ENCODE measurements at places on chromosomes 4 and X.

DNA sequence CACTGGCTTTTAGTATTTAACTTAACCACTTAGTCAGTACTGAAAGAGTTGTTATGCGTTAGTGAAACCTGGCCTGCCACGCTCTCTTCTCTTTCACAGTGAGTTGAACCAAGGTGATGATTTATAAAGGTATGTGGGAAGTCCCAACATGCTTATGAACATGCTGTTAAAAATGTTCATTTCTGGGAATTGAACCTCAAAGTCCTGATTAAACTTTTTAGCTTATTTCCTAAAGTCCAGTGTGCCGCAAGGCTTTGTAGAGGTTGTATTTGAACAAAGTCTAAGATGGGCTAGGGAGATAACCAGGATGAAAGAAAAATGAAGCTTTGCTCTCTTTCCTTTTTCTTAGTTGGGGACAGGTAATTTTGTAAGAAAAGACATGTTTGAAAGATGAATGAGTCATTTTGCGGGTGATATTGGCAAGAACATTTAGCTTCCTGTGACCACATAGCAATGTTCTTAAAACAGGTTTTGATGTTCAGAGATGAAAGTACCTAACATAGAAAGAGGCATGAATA, 270.3 kb downstream of the DTHD1 start:
- DNase-seq, result no peak

DNA sequence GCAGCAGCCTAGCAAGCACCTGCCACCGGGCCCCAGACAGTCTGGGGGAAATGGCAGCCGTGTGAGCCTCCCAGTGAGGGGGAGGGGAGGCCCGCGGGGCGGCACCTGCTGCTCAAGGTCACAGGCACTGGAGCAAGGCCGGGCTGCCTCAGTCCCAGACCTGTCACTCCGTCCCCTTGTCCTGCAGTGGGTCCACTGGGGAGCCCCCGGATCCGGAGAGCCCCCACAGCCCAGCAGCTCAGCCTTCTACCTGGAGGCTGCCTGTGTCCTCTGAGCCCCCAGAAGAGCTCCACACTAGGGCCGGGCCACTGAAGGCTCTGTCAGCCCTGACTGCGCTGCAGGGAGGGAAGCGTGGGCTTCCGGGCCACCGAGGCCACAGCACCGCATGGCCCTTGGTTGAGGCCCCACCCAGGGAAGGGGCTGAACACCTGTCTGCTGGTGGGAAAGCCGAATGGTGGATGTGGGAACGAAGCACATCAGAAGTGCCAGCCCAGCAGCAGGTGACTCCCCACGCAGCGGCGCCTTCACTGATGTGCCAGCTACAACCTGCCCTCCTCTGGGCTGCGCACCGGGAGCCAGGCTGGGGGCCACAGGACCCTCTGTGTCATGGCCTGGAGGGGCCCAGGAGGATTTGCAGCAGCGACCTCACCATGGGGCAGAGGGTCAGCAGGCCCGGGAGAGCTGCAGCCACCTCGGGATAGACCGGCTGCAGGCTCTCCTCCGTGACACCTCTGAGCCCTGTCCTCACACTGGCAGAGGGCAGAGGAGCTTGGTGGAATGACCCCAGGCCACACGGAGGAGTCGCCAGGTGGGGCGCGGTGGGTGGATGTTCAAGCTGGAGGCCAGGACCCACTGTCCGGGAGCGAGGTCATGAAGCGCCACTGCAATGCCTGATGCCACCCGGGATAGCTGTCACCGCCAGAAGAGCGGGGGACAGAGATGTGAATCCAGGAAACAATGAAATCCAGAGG, 35.0 kb upstream of the MXD4 start:
- DNase-seq, result no peak

GRCh38 chr4:90030953-90031352, 96.2 kb upstream of the CCSER1 start:
- no peak for DNase-seq

GRCh38 chrX:103531002-103531401, 11.7 kb upstream of the RAB40A start:
- no peak for DNase-seq

DNA sequence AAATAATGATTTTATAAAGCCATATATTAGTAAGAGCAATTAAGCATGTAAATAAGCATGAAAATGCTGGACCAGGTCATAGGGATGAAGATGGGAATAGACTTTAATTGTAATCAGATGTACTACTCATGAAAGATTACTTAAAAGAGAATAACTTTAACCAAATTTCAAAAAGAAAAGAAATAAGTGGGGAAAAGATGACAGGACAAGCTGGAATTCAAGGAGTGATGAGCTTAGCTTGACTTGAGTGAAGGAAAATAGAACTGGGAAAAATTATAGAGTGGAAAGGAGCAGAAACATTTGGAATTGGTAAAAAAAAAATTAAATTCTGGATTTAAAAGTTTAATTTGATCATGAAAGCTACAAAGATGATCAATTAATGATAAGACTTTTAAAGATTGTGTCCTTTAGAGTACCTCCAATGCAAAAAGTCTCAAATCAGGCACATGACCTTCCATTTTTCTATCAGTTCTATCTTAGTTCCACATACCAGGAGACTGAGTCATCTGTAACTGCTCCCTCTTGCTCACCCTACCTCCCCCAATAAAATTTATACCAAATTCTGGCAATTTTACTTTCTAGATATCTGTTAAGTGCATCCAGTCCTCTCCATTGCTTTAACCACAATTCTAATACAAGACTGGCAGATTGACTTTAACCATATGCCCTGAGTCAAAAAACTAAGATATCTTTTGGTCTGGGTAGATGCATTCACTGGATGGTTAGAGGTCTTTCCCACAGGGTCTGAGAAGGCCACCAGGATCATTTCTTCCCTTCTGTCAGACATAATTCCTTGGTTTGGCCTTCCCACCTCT, 56.4 kb upstream of the SLIT2 start:
- DNase-seq, result no peak

- peak; percentile 51 for DNase-seq
Observed at GRCh38 chr4:108683479-108683878, 33.1 kb downstream of the OSTC start.

- no peak for DNase-seq
Observed at GRCh38 chr4:31474221-31474620, 754.1 kb downstream of the PCDH7 start.

DNA sequence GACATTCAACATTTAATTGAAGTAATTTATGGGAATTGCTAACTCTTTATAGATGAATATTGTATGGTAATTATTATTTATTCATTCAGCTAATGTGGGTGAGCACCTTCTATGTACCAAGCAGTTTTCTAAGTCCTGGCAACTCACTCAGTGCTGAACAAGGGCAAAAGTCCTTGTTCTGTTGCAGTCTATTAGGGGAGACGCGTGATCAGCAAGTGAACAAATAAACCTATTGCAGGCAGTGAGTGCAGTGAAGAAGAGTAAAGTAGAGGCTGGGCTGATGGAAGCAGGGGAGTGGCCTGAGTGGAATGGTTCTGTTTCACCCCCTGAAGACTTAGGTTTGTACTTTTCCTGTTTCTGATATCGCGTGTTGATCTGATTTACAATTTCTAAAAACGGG, 214.3 kb downstream of the RAPGEF2 start:
- no peak for DNase-seq

GRCh38 chrX:1427756-1428155, 25.0 kb downstream of the ASMTL start:
- no peak for DNase-seq

GRCh38 chr4:80045786-80046185, 27.2 kb downstream of the ANTXR2 start:
- DNase-seq, result no peak

DNA sequence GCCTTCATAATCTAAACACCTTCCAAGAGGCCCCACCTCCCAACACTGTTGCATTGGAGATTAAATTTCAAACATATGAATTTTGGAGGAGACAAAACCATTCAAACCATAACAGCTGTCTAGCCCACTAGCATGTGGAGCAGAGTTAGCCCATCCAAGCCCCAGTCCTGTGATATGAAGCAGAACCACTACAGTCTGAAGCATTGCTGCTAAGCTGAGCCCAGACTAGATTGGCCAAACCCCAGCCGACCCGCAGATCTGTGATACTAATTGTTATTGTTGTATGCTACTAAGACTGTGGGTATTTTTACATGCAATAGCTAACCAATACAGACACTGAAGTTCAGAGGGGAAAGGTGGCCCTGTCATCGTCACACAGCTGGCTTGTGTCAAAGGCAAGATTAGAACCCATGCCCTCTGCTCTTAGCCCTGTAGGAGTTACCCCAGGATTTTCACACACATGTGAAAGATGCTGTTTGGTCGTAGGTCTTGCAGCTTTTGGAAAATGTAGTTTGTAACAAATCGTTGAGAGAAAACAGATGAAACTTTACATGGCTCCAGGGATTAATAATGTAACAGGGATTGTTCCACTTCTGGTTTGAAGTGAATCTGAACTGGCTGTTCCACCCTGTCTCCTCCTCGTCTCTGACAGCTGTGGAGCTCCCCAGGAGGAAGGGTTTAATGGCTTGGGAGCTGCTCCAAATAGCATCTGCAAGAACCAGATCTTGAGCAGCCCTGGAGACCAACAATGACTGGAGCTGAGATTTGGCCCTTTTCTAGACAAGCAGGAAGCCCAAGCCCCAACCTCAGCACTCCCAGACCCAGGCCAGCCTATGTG, 517.5 kb downstream of the MID1IP1 start:
- no peak for DNase-seq

GRCh38 chr4:70680934-70681333, 7.4 kb upstream of the UTP3 start:
- DNase-seq, result no peak

- no peak for DNase-seq
Observed at GRCh38 chrX:11585174-11585573, 80.5 kb downstream of the ARHGAP6 start.

DNA sequence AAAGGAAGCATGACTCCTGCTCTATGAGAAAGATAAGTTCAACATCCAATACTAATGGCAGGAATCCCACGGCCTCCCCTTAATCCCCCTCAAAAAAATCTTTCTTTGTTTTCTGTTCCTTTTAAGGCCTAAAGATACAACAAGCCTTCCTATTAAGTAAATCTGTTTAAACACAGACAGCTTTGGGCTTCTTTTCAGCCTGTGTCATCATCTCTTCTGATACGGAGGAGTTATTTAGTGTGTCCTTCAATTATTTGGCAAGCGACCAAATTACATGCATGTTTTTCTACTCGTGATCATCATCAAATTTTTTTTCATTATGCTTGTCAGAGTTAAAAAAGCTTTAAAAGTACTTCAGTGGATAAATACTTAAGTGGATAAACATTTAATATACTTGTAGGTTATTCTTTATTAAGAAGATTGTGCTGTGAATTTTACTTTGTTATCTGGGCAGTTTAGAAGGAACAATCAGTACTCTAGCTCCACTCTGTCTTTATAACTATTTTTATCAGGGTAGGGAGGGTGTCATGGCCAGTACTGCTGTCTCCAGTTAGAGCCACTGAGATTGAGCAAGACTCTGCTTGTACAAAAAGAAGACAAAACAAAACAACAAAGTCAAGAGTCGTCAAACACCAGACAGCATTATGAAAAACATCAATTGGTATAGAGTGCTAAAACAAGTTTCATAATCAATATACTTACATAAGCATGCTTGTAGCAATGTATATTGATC, 210.7 kb downstream of the PRR32 start:
- DNase-seq, result no peak

- DNase-seq, result peak; percentile 99
Observed at GRCh38 chrX:45143455-45143854, 57.2 kb downstream of the DIPK2B start.

DNA sequence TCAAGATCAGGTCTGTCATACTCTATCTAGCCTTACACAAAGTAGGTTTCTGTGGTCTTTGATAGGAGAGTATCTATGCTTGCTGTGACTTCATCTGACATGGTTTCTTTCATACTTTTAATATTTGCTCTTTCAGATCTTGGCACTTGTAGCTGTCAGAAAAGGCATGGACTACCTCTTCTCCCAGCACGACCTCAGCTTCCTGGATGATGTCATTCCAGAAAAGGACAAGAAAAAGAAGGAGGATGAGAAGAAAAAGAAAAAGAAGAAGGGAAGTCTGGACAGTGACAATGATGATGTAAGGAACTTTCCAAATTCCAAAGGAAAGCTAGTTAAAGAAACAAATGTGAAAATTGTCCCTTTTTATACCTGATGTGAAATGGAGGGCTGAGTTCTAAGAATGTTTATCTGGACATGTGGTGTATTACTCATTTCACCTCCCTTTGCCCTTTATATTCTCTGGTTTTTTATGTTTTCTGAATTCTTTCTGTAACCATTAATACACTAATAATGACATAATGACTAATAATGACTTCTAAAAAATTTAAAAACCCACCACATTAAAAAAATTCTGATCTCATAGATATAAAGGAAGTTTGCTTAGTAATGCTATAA, 221.2 kb downstream of the SLC4A4 start:
- no peak for DNase-seq

DNA sequence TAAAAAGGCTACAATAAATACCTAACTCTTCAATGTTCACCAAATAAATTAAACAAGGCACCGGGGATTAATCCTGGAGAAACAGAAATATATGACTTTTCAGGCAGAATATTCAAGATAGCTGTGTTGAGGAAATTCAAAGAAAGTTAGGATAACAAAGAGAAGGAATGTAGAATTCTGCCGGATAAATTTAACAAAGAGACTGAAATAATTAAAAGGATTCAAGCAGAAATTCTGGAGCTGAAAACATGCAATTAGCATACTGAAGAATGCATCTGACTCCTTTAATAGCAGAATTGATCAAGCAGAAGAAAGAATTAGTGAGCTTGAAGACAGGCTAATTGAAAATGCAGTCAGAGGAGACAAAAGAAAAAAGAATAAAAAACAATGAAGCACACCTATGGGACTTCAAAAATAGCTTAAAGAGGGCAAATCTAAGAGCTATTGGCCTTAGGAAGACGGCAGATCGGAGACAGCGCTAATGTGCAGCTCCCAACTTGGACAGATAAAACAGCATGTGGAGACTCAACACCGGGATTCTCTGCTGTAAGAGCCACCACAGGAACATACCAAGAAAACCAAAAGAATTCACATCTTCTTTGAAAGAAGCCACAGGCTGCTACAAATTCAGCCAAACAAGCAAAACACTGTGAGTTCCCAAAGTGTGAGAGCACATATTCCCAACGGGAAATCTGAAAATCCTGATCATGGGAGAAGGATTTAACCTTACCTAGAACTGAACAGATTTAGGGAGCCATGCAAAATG, 1290.9 kb downstream of the PCDH18 start:
- DNase-seq, result no peak

- DNase-seq, result no peak
Observed at GRCh38 chr4:153777421-153777820, 11.5 kb downstream of the SFRP2 start.

GRCh38 chr4:110637408-110638088, 14.7 kb upstream of the PITX2 start:
- DNase-seq, result no peak

GRCh38 chr4:15063341-15063740, 61.1 kb downstream of the CPEB2 start:
- no peak for DNase-seq

DNA sequence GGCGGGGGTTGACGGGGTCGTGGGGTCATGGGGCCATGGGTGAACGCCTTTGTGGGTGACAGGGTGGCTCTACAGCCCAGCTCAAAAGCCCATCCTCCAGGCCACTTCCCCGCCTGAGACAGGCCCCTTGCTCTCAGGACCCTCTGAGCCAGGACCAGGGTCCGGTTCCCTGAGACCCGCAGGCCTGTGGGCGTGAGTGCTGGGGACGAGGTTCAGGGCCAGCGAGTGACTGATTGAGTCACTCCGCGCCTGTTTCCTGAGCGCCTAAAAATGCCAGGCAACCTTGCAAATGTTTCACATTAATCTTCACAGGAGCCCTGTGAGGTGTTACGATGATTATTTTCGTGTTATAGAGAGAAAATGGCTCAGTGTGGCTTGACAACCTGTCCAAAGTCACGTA, 97.8 kb downstream of the ZNF674 start:
- no peak for DNase-seq
